ENCODE measurements at places on chromosomes 7 and 10.

- no peak for DNase-seq
Observed at GRCh38 chr7:11082121-11082520, 108.4 kb downstream of the PHF14 start.

- DNase-seq: no peak
Observed at GRCh38 chr10:130224228-130224627, 88.0 kb downstream of the GLRX3 start.

GRCh38 chr7:26180792-26181198 is 19.8 kb downstream of the HNRNPA2B1 start:
- no peak for DNase-seq

DNA sequence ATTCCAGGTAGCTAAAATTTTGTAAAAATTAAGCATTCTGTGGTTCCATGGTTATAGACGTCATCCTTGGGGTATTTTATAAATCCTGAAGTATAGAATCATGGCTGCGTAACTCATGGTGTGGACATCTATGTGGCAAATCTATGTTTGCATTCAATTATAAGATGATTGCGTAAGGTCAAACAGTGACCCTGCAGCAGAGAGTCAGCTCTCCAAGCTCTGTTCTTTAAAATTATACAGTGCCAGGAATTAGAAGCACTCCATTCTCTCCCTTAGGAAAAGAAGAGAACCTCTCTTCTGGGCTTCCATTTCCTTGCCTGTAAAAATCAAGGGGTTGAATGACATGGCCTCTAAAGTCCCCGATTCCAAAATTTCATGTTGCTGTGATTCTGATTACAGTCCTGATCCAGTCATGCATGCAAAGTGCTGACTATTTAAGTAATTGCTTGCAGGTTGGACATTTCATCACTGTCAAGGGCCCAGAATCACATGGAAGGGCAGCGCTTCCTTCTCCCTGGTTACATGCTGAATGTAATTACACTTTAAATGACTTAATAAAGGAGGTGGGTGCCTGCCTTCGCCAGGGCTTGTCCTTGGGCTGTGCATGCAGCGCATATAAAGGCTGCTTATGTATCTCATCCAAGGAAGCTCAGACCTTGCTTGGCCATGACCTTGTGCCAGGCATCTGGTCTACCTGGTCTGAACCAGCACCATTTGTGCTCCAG is 550.7 kb downstream of the TYW1 start:
- DNase-seq: no peak

DNA sequence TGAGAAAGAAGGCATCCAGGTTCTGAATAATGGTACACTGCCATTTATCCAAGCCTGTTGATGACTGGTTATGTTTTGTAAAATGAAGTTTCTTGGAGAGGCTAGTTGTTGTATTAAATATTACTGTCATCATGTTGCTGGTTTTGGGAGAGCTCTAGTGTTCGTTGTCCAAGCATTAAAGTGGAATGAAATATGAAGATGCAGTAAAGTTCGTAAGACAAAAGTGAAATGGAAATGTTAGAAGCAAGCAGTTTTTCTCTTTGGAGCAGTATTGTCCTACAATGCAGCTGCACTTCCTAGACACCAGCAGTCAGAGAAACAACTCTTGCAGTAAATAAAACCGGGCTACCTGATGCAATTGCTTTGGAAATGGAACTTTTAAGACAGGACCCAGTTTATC is 156.8 kb upstream of the FZD1 start:
- no peak for DNase-seq

GRCh38 chr10:102632394-102633111 is 11.7 kb upstream of the TRIM8 start:
- DNase-seq: no peak

DNA sequence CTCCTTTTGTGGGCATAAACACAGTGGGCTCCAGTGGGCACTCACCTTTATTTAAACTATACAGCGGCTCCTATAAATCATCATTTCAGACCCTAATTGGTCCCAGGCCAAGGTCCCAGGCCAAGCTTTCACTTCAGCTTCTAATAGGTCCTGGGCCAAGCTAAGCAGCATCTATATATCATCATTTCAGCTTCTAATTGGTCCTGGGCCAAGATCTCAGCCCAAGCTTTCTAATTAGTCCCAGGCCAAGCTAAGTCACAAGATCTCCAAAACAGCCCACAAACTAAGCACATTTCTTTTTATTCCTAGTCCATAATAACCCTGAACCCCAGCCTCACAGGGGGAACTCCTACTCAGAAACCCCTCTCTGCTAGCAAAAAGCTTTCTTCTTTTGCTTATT is 47.1 kb downstream of the ZNF680 start:
- DNase-seq: no peak
